Stimulated activated CD4-positive, alpha-beta T cell treated with anti-CD3 and anti-CD28 coated beads, Interleukin-15, amount 100 ng/mL, for 1 hour (primary cell): ENCODE measurements at places on chromosomes 12 and 14.

GRCh38 chr14:24674204-24674970 is 40.4 kb upstream of the GZMB start:
- DNase-seq, result no peak

DNA sequence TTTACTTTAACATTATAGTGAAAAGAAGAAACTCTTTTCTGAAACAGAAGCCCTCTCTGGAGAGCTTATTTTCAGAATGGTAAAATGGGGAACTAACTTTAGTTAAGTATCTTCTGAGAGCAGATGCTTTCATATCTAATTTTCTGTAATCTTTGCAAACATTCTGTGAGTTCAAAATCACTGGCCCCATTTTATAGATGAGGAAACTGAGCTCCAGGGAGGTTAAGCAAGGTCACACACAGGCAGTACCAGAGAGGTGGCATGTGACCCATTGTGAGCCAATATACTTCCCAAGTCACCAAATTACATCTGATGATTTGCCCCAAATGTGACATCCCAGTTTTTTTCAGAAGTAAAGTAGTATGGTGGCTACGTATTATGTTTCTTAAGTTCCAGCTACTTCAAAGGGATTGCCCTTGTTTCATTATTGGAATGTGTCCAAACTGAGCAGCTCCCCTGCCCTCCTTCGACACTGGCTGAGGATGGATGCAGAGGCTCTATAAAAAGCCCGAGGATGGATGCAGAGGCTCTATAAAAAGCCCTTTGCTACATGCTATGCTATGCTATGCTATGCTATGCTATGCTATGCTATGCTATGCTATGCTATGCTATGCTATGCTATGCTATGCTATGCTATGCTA is 36.2 kb upstream of the NUDT4 start:
- no peak for DNase-seq

DNA sequence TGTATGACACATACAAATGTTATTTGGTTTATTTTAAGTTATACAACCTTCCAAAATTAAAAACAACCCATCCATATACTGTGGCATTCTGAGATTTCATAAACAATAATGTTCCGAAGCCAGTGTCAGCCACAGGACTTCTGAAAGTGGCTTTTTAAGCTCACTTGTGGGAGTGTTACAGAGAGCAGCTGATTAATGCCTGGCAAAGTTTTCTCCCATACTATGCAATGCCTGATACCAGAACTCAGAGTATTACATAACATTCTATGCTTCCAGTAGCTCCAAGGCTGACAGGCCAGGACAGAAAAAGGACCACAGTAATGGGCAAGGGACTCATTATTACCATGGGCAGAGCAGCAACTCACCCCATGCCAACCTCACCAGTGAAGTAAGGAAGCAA is 29.3 kb downstream of the NELL2 start:
- DNase-seq, result no peak

DNA sequence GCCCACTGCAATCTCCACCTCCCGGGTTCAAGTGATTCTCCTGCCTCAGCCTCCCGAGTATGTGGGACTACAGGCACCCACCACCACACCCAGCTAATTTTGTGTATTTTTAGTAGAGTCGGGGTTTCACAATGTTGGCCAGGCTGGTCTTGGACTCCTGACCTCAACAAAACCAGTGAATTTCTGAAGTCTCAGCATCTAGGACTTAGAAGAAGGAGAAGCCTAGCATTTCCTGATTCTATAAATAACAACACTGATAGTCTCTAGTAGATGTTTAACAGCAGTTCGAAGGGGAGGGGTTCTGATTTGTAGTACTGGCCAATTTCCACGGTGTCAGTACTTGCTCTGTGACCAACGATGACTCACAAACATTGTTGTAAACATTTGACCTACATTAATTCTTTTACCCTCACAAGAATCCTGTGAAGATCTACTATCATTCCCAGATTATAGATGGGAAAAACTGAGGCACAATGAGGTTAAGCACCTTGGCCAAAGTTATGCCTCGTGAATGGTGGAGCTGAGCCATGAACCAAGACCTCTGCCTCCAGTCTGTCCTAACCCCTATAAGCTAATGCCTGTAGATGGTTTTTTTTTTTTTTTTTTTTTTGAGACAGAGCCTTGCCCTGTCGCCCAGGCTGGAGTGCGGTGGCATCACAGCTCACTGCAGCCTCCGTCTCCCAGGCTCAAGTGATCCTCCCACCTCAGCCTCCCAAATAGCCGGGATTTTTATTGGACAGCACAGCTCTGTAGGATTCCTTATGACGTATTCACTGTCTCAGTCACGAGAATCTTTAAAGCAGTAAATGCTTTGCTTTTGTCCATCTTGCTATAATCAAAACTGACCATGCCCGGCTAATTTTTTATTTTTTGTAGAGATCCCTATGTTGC is 5.2 kb downstream of the P2RX4 start:
- DNase-seq, result no peak

- DNase-seq, result no peak
Measured at GRCh38 chr12:4813741-4814140, 93.5 kb downstream of the GALNT8 start.

GRCh38 chr14:99699085-99699760 is 15.1 kb downstream of the CYP46A1 start:
- DNase-seq, result no peak

DNA sequence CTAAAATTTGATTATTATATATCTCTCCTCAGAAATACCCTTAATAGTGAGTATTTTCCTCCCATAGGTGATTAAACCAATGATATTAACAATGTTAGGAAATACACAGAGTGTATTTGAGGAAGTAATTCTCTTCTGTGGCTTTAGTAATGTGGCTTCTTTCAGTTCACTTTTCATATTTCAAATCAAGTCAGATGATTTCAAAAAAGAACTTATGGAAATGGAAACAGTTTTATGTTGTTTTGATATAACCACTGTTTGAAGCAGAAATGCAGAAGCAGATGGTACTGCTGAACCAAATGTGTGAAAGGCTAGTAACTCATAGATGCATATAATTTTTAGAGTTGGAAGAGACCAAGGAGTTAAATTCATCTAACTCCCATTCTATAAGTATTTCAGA is 1.9 kb upstream of the GPR33 start:
- no peak for DNase-seq

DNA sequence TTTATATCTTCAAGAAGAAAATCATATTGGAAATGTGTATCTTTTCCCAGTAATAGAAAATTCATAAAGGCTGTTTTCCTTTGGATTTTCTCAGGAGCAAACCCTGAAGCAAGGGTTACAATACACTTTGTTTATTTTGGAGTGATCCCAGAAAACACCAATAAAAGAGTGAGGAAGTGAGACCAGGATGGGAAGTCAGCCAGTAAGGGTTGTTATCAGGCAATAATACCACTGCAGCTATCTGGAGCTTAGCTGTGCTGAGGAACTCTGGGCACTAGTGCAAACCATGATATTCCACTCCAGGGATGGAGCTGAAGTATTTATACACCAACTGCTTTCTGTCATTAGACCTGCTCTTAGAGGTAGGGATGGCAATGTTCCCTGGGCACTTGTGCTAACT is 1002.3 kb downstream of the FLRT2 start:
- no peak for DNase-seq

DNA sequence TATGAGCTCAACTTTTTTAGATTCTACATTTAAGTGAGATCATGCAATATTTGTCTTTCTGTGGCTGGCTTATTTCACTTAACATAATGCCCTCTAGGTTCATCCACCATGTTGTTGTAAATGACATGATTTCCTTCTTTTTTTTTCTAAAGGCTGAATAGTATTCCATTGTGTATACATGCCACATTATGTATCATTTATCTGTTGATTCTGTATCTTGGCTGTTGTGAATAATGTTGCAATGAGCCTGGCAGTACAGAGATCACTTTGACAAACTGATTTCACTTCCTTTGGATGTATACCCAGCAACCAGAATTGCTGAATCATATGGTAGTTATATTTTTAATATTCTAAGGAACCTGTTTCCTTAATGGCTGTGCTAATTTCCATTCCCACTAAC is 19.1 kb downstream of the FBXW8 start:
- no peak for DNase-seq

GRCh38 chr14:51807356-51807755 is 53.1 kb upstream of the GNG2 start:
- no peak for DNase-seq

- DNase-seq, result no peak
Measured at GRCh38 chr12:93857991-93858447, 180.8 kb downstream of the CRADD start.

DNA sequence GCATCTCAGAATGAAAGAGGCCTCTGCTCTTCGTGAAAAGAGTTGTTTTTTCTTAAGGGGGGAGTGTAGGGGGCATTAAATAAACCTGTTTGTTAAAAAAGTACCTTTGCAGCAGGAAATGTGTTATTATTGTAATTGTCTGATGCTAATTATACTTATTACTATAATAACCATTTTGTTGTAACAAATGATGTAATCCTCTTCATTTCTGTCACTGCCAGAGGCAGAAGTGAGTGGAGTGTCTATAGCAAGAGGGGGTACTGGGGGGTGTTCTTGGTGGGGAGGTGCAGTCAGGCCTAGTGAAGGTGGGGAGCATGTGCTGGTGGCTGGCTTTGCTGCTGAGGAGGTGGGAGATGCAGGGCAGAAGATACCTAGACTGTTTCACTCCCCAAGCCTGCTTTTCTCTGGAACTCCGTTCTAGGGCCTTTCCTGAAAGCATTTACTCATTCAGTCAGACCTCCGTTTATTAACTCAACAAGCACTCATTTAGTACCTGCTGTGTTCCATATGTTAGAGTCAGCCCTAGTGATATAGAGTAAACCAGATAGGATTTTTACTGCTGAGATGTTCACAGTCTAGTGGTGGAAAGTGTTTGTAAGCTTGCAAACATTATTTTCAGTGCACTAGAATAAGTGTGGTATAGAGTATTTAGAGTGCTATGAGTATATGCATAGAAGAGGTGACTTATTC is 77.5 kb upstream of the CISTR start:
- DNase-seq, result no peak

GRCh38 chr12:29572938-29573337 is 75.5 kb upstream of the OVCH1 start:
- DNase-seq, result no peak

- no peak for DNase-seq
Measured at GRCh38 chr14:48943913-48944312, 642.3 kb downstream of the RPS29 start.

DNA sequence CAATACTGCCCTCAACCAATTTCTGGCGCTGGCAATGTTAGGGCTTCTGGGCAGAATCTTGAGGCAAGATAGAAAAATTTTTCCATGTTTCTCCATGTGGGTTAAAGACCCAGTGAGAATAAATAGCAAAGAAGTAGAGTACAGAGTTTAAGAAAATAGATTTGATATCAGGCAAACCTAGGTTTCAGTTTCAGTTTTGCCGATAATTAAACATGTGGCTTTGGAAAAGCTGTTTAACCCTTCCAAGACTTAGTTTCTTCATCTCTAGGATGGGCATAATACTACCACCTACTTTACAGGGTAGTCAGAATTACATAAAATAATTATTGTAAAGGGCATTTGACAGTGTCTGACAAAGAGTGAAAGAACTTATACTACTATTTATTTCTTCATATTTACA is 360.4 kb downstream of the PCNX1 start:
- DNase-seq, result no peak

- no peak for DNase-seq
Measured at GRCh38 chr12:121810833-121811433, 7.1 kb downstream of the SETD1B start.

DNA sequence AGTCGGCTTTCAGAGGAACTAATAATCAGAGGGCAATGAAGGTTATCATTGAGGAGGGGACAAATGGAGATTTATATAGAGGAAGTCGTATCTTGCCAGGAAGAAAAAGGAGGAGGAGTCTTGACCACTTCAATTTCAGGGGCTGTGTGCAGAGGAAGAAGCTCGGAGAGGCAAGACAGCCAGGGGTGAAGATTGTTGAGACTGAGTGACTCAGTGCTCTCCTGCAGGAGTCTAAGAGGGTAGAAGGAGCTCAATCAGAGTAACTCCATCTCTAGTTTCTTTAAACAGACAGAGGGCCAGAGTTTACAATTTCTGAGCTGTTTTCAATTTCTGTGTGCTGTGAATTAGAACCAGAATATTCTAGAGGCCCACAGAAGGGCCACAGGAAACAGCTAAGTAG is 439.3 kb upstream of the PRICKLE1 start:
- DNase-seq, result no peak

GRCh38 chr12:93818488-93819049 is 141.4 kb downstream of the CRADD start:
- no peak for DNase-seq

- DNase-seq, result no peak
Measured at GRCh38 chr12:116076399-116076798, 201.1 kb downstream of the MED13L start.

- DNase-seq, result no peak
Measured at GRCh38 chr14:22800346-22800745, 14.9 kb downstream of the SLC7A7 start.

DNA sequence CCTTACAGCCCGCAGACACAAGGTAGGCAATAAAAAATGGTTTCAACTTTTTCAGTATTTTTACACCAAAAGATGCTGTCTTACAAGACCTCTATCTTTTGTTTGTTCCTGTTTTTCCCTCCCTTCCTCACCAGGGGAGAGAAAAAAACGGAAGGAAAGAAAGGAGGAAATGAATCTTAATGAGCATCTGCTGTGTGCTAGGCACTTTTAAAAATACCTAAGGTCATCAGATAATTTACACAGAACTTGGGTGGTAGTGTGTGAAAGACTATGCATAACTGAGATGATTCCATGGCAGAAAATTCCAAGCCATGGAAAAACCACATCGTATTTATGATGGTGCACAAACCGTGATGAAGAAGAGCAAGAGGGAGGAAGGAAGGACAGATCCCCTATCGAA is 121.2 kb downstream of the DIP2B start:
- no peak for DNase-seq

- DNase-seq, result no peak
Measured at GRCh38 chr14:95337041-95337595, 17.4 kb upstream of the CLMN start.

DNA sequence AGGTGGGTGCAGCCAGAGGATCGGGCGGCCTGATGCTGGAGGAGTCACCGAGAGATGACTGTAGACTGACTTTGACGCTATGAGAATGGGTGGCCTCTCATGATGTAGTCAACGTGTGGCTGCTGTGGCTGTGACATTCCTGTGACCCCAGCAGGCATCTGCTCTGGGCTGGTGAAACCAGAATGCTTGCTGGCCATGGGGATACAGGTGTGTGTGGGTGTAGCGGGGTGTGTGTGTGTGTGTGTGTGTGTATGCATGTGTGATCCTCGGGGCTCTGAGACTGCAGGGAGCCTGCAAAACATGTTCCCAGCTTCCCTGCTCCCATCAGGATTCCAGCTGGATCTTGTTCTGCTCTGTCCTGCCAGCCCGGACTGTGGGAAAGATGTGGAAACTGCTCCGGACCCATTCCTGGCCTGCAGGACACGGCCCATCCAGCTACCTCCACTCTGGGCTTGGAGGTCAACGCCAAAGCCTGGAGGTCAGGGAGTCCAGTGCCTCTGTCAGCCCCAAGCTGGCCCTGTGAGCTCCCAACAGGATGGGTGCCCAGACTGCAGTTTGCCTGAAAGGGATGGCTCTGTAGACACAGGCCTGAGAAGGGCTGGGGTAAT is 18.8 kb upstream of the HHIPL1 start:
- no peak for DNase-seq

- DNase-seq, result no peak
Measured at GRCh38 chr14:31962920-31963319, 114.2 kb upstream of the ARHGAP5 start.

- DNase-seq, result peak; percentile 29
Measured at GRCh38 chr12:111024205-111024801, 103.9 kb upstream of the MYL2 start.
